Activated T-helper 17 cell treated with anti-CD3 and anti-CD28 coated beads, Interleukin-2, amount 50 U/mL, for 72 hours (primary cell): ENCODE measurements at places on chromosomes 4 and X.

GRCh38 chrX:71227370-71228062 is 4.5 kb downstream of the GJB1 start:
- no peak for ATAC-seq

DNA sequence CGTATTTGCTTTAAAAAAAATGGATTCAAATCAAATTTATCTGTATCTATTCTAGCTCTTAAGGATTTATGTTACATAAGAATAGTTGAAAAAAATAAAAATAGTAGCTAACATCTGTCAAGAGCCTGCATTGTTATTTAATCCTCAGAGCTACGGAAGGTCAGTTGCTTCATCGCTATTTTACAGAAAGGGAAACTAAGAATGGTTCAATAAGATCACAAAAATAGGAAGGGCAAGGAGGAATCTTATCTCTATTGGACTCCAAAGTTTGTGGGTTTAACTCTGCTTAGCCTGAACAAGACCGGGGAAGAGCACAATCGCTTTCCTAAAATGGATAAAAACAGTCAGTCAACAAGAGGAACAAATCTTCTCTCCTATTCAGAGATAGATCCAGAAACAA is 270.2 kb upstream of the SMIM31 start:
- ATAC-seq = no peak

- no peak for ATAC-seq
Measured at GRCh38 chr4:46909078-46909477, at the start of gene COX7B2. Gene COX7B2 (minus strand): TSS chr4:46909245. CDS start chr4:46735192, 174,053 bp downstream.

DNA sequence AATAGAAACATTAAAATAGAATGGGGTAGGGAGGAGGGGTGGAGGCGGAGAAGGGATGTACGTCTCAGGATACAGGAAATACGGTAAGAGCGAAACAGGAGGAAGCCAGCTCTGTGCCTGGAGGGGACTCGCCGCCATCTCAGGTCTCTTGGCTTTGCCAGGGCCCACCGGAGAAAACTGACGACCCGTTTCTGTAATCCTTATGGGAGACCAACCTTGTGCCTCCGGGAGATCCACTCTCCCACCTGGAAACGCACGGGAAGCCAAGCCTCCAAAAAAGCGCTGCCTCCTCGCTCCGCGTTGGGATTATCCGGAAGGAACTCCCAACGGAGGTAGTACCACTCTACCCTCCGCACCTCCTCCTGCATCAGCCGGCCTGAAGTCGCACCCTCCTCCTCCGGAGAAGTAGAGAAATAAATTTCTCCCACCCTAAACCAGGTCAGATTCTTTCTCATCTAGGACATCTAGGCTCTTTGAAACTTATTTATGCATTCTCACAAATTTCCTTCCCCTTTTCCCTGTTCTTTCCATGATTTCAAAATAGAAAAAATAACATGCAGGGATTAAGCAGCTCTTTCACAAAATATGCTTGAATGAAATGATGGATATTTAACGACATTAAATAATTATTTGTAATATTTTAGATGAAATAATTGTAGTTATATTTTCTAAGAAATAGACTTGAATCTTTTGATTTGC is at the start of gene NBDY:
Gene NBDY (plus strand): TSS at position 92 of the 699 bp plus-strand sequence. CDS start 111 bp downstream, at position 203.
- peak; percentile 83 for ATAC-seq

- ATAC-seq = peak; percentile 38
Measured at GRCh38 chr4:82799006-82799881, 648 bp upstream of the SCD5 start.

- no peak for ATAC-seq
Measured at GRCh38 chrX:20712811-20713210, 446.1 kb upstream of the RPS6KA3 start.

DNA sequence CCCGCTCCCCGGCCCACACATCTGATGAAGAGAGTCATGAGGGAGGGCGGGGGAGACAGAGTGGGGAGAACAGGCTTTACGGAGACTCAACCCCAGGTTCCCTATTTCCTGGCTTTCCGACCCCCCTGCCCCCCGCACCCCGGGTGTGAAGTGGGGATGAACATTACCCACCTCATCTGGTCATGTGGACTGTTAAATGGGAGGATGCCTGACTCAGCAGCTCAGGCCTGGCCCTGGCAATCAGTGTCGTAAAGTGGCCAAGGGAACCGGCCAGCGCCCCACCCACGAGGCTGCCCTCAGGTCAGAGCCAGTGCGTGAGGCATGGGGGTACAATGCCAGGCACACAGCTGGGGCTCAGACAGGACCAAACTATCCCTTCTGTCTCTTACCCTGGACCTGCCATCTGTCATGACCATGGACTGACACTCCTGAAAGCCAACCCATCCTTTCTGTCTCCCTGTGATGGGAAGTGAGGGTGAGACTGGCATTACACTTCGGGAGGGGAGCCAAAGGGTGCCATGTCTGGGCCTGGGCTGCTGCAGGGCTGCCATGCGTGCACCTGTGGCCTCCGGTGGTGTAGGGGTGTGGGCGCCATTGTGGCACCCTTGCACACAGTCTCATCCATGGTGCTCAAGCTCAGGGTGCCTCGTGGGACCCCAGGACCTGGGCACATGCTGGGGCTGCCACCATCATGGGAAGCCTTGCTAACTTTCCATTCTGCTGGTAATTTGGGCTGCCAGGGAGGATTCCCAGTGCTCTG is 106.1 kb upstream of the PSAPL1 start:
- ATAC-seq = no peak

GRCh38 chr4:173503330-173504180 is 26.5 kb downstream of the HAND2 start:
- no peak for ATAC-seq

GRCh38 chr4:63348735-63349673 is 1060.2 kb downstream of the TECRL start:
- ATAC-seq = no peak

DNA sequence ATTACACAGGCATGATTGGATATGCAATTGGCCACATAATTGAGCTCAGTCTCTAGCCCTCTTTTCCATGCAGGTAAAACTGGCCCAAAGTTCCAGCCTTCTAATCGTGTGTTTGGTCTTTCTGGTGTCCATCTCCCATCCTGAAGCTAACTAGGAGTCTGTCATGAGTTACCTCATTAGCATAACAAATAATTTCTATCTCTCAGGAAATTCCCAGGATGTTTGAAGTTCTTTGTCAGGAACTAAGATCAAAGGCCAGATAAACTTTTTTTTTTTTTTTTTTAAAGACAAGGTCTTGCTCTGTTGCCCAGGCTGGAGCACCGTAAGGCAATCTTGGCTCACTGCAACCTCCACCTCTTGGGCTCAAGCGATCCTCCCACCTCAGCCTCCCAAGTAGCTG is 15.8 kb downstream of the ATXN3L start:
- no peak for ATAC-seq

GRCh38 chr4:156556336-156556735 is 415.3 kb downstream of the PDGFC start:
- ATAC-seq = no peak
